ENCODE measurements at places on chromosomes 11 and 22. TPM values are rescaled to one million over a fixed set of nuclear protein-coding genes. Genes with fewer than 3 reads are reported as not detected.

DNA sequence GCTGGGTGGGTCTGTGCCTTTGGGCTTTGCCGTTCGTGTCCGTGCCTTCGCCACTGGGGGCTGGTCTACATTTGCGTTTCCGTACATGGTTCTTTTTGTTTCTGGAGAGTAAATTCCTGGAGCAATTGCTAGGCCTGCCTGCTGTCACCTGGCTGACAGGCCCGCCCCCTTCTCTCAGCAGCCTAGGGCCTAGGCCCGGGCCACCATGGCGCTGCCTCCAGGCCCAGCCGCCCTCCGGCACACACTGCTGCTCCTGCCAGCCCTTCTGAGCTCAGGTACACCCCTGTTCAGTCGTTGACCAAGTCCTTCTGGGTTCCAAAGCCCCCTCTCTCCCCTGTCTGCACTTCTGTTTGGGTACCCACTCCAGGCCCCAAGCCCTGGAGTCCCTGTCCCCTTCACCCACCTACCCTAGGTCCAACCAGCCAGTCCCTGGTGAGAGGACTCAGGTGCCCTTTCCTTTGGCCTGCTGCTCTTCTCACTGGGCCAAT is 649 bp downstream of the TMEM25 start:
- DNase-seq = peak; percentile 15

Gene OR51B5
- total RNA-seq = not detected

GRCh38 chr11:69301081-69301454 is 7.1 kb downstream of the MYEOV start:
- DNase-seq = no peak

Gene ELFN2
- total RNA-seq = 0.51 TPM

DNA sequence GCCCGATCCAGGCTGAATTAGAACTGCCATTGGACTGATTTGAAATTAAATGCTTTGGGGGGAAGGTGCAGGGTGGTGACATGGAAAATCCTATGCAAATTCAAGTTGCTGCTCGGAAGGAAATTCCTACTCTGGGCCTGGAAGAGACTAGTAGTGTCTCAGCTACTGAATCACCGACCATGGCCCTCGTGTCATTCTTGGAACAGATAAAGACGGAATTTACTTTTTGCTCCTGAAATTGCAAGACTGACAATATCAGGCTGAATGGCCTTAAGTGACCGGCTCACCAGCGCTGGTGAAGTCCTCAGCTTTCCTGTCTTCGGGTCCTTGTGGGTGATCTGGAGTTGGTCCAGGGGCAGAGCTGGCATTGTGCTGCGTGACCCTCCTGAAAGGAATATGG is 6.1 kb downstream of the ASCC2 start:
- DNase-seq = no peak

- DNase-seq = no peak
These were observed 88.0 kb downstream of the DLG2 start for GRCh38 chr11:85539029-85539689.

- DNase-seq = no peak
These were observed 7.3 kb downstream of the GRAMD1B start for GRCh38 chr11:123437236-123437979.

GRCh38 chr11:65982824-65983588 is 19.0 kb downstream of the EIF1AD start:
- DNase-seq = no peak

GRCh38 chr11:17369094-17369493 is 17.5 kb downstream of the NCR3LG1 start:
- no peak for DNase-seq

Gene KRTAP5-2
- total RNA-seq = not detected

- DNase-seq = no peak
These were observed 3.6 kb downstream of the SIPA1 start for GRCh38 chr11:65641297-65642013.

Gene SMTN
- 38.7 TPM for total RNA-seq

Gene ALG12
- 11.8 TPM for total RNA-seq

Gene C22orf42
- total RNA-seq = not detected

DNA sequence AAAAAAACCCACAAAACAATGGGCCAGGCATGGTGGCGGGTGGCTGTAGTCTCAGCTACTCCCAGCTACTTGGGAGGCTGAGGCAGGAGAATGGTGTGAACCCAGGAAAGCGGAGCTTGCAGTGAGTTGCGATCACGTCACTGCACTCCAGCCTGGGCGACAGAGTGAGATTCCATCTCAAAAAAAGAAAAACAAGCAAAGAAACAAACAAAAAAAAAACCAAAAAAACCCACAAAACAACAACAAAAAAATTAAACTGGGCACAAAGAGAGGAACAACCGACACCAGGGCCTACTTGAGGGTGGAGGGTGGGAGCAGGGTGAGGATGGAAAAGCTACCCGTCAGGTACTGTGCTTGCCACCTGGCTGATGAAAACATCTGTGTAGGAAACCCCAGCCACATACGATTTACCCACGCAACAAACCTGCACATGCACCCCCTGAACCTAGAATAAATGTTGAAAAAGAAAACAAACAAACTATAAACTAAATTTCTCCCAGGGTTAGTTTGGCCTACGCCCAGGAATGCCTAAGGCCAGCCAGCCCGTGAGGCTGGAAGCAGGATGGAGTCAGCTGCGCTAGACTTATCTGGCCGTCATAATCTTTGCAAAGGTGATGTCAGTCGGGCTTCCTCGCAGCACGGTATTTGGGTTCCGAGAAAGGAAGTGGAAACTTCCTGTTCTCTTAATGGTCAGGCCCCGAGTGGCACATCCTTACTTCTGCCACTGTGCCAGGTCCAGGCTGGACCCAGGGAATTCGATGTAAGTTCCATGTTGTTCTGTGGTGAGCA is 21.9 kb upstream of the CYB5R3 start:
- no peak for DNase-seq

- DNase-seq = no peak
These were observed 16.4 kb upstream of the FCHSD2 start for GRCh38 chr11:73158356-73159051.

Gene LRP5
- 17.0 TPM for total RNA-seq

GRCh38 chr11:21534288-21534687 is 658.6 kb upstream of the ANO5 start:
- no peak for DNase-seq

GRCh38 chr22:21641417-21641788 is 699 bp upstream of the SDF2L1 start:
- peak; percentile 44 for DNase-seq

GRCh38 chr11:11074686-11075335 is 217.0 kb upstream of the ZBED5 start:
- no peak for DNase-seq

- DNase-seq = no peak
These were observed 453 bp downstream of the GAS2 start for GRCh38 chr11:22666688-22667439.

DNA sequence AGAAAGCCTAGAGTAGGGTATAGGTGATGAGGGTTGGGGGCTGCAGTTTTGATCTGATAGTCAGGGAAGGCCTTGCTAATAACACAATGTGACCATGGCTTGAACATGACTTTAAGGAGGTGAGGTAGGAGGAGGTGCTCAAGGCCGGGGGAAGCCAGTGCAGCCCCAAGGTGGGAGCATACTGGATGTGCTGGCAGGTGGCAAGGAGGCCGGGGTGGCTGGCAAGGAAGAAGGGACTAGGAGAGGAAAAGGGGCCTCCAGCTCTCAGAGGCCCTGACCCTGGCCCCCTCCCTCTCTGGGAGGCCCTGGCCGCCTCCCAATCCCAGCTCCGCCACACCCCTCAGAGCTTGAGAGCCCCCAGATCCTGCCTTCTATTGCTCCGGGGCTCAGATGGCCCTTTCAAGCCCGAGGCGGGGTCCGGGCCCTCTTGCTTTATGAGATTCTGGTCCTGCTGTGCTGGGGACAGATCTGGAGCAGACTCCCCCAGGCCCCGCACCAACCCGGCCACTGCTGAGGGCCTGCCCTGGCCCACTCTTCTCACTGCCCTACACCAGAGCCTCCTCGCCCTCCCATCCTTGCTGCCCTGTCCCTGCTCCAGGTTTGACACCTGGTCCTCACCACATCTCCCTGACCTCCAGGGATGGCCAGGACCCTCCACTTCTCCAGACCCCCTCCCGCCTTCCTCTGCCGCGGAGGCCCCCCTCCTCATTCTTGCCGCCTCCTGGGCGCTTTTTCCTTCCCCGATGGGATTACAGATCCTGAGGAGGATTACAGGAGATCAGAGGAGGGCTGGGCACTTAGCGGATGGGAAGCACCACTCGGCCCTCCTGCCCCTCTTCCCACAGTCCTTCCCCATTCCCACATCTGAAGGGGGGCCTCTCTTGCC is 1.8 kb downstream of the PITPNM1 start:
- no peak for DNase-seq

DNA sequence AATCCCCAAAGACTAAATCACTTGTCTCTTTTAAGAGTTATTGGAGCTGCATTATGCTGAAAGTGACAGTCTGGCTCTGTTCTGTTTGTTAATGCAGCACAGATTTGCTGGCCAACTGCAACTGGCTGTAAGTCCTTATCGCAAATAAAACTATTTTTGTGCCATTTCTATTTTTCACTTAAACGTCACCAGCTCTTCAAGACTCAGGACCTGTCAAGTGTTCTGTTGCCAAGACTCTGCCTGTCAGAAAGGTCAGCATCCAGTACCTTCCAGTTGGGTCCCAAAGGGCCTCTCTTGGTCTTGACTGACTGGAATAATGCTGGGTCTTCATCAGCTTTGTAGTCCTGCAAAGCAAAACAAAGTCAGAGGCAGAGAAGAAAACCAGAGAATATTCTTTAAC is 45.6 kb downstream of the PITPNB start:
- DNase-seq = no peak

Gene IL10RA
- not detected for total RNA-seq

DNA sequence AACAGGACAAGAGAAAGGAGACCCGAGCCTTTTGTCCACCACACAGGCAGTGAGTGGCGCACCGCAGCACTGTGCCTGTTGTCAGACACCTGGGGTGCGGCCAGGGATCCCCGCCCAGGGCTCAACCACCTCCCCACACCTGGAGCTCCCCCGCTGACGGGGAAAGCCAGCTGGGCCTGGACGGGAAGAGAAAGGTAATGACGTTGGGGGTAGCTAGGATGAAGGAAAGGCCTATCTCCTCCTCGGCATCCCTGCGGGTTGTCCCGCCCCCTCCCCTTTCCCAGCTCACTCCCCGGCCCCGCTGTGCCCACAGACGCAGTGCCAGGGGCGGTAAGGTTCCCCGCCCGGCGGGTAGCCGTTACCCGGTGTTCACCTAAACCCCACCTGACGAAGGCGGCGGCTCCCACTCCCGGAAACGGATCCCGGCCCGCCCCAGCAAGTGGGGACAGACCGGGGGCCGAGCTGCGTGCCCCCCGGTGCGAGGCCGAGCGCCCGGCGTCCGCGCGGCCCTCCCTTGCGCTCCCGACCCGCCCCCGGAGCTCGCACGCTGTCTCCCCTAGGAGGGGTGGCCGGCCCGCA is 495 bp downstream of the HYOU1 start:
- peak; percentile 47 for DNase-seq

DNA sequence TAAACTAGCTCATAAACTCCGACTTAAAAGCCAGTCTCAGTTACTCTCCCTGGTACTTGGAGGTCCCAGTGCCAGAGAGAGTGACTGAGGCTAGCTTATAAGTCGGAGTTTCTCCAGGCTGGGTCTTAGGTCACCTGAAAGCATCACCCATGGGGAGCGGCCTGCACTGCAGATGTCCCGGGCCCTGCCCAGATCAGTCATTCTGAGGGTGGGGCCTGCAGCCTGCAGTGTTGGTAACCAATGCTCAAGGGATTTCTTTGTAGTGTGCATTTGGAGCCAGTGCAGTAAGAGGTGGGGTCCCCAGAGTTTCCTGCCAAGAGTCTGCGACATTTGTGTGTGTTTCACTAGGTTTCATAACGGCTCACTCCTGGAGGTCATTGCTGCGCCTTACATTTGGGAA is 14.8 kb downstream of the TAB1 start:
- DNase-seq = no peak

Gene GRIK4
- total RNA-seq = not detected

- DNase-seq = no peak
These were observed 33.9 kb downstream of the ANO1 start for GRCh38 chr11:70112017-70112434.

Gene PLEKHB1
- total RNA-seq = not detected

Gene OR51I2
- not detected for total RNA-seq

Gene PGA4
- total RNA-seq = not detected

DNA sequence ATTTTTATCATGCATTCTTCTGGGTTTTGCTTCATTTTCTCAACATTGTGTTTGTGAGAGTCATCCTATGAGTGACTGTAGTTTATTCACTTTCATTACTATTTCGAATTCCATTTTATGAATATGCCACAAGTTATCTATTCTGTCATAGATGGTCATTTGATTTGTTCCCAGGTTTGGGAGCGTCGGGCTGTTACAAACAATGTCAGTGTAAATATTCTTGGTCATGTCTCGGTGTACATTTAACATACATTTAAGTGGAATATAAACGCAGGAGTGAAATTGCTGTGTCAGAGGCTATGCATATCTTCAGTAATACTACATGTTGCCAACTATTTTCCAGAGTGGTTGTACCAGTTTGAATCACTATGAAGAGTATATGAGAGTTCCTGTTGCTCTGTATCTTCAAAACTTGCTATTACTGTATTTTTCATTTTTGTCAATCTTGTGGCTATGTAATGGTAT is 2.4 kb downstream of the TRIM44 start:
- no peak for DNase-seq

- peak; percentile 77 for DNase-seq
These were observed 111.0 kb upstream of the APOA1 start for GRCh38 chr11:116948391-116948790.

Gene OTOG
- not detected for total RNA-seq

Gene SPDYC
- total RNA-seq = not detected

Gene RNH1
- total RNA-seq = 427 TPM

DNA sequence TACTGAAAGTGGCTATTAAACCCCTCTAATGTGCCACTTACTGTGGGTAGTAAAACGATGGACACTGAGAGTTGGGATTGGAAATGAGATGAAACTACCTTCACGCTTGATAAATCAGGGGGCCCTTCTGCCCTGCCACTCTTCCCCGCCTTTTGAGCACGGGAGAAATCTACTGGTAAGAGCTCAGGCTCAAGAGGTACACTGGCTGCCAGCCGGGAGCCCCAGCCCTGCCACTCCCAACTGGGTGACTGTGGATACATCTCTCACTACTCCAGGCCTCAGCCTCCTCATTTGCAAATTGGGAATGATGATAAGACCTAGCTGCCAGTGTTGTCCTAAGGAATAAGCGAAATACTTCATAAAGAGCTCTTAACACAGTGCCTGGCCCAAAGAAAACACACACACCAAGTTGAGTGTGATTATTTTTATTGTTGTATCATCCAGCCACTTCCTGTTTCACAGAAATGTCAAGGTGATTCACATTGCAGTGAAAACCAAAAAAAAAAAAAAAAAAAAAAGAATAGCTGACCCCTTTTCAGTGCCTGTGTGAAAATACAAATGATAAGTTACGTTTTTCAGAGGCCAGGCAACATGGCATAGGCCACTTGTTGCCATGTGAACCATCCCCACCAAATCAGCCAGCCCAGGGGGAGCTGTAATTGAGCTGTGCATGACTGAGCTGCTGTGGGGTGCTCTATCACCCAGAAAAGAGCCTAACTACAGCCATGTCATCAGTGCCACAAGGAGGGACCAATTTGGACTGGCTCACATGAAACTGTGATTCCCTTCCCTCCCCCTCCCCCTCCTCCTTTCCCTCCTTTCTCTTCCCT is 4.4 kb upstream of the ZNRD2 start:
- DNase-seq = peak; percentile 37
